Skeletal muscle tissue (tissue), 5 donors: ENCODE measurements at places on chromosomes 7 and 10. TPM values are rescaled to one million over a fixed set of nuclear protein-coding genes. Genes with fewer than 3 reads are reported as not detected.

The RBP3 gene
- not detected for total RNA-seq

The HOXA7 gene
- total RNA-seq = 1.6 TPM

The BMPER gene
- total RNA-seq = 9.4 TPM

The TMEM140 gene
- 1.6 TPM for total RNA-seq

The ZNF365 gene
- total RNA-seq = under 0.01 TPM

The EMX2 gene
- total RNA-seq = 2.1 TPM

The NUTM2D gene
- total RNA-seq = 2.6 TPM

The PRKG1 gene
- total RNA-seq = 44.9 TPM

The KRIT1 gene
- 43.8 TPM for total RNA-seq

The NPTX2 gene
- 3.1 TPM for total RNA-seq

The ARMS2 gene
- not detected for total RNA-seq

The HMX2 gene
- not detected for total RNA-seq
